ENCODE measurements at places on chromosomes 4 and X. TPM values are rescaled to one million over a fixed set of nuclear protein-coding genes. Genes with fewer than 3 reads are reported as not detected.

GRCh38 chrX:151570561-151570960, 7.1 kb downstream of the PASD1 start:
- DNase-seq: no peak

DNA sequence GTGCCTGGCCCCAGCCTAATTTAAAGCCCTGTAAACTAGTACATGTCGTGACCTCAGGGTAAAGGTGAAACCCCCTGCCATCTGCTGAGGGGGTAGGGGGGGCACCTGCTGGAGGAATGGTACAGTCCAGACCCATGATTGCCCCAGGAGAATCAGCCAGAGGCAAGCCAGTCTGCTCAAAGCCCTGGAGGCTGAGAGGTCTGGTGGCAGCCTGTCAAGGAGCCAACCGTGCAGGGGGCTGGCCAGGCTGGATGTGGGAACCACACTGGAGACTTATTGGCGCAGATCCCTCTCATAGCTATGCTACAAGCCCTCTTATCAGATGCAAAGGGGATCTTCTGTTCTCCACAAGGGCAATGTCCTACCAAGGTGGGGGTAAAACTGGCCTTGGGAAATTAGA, 31.4 kb upstream of the PJA1 start:
- no peak for DNase-seq

SLC6A8 gene
- 1.1 TPM for total RNA-seq

GRCh38 chrX:14942341-14942740, 69.1 kb downstream of the MOSPD2 start:
- no peak for DNase-seq

DNA sequence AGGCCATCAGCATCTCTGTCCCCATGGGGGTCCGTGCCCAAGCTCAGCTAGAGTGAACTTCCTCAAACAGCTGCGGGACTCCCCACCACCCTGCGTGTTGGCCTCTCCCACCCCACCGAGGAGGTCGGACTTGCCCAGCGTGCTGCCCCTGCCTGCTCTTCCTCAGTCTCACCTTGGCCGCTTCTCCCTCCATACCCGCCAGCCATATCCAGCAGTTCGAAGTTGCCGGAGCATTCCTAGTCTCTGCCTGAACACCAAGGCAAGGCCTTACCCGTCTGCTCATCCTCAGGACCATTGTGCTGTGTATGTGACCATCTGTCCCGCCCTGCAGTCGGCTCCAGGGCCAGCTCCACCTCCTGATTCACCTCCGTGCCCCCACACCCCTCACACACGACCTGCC, 84.5 kb downstream of the WFS1 start:
- no peak for DNase-seq

DNA sequence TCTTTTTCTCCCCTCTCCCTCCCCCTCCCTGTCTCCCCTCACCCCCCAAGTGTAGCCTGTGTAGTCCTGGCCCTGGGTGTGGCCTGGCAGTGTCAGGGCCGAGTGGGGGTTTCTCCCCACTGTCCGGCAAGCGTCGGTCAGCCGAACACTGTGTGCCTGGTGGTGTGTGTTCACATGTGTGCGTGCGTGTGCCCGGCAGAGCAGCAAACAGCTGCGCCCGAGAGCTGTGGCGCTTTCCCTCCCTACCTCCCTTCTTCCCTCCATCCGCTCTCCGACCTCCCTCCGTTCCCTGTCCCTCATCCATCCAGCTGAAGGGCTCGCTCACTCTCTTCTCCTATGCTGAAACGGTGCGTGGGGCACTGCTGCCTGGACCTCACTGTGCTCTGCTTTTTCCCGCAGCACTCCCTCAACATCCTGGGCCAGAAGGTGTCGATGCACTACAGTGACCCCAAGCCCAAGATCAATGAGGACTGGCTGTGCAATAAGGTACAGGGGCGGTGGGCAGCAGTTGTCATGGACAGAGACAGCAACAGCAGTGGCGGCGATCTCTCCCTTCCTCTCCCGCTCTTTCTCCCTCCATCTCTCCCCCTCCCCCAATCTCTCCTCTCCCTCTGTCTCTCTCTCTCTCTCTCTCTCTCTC, 17.4 kb upstream of the UBA1 start:
- no peak for DNase-seq

DNA sequence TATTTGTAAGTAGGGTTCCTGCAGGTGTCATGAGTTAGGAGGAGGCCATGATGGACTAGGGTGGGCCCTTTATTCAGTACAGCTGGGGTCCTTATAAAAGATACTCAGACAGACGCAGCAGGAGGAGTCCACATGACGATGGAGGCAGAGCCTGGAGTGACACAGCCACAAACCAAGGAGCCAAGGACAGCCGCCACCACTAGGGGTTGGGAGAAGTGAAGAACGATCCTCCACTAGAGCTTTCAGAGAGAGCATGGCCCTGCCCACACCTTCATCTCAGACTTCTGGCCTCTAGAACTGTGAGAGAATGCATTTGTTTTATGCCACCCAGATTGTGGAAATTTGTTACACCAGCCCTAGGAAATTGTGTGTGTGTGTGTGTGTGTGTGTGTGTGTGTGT, 31.1 kb downstream of the JAKMIP1 start:
- no peak for DNase-seq

DNA sequence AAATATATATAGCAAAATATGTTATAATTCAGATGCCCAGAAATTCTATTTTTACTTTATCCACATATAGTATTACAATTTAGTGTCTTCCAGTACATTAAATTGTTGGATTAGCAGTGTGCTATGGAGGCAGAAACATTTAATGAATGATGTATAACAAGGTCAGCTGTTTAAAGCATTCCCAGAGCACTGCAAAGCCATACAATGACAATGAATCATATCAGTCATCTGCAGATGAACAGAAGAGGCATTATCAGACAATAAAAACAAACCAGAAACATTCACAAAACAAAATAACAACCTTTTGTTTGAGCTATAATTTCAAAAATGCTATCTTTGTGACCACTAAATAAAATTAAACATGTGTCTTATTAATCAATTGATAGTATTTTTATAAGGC, 524.2 kb downstream of the FAT4 start:
- DNase-seq: no peak
